Esophagus muscularis mucosa (tissue), 4 donors: ENCODE measurements at places on chromosomes 1 and 21.

DNA sequence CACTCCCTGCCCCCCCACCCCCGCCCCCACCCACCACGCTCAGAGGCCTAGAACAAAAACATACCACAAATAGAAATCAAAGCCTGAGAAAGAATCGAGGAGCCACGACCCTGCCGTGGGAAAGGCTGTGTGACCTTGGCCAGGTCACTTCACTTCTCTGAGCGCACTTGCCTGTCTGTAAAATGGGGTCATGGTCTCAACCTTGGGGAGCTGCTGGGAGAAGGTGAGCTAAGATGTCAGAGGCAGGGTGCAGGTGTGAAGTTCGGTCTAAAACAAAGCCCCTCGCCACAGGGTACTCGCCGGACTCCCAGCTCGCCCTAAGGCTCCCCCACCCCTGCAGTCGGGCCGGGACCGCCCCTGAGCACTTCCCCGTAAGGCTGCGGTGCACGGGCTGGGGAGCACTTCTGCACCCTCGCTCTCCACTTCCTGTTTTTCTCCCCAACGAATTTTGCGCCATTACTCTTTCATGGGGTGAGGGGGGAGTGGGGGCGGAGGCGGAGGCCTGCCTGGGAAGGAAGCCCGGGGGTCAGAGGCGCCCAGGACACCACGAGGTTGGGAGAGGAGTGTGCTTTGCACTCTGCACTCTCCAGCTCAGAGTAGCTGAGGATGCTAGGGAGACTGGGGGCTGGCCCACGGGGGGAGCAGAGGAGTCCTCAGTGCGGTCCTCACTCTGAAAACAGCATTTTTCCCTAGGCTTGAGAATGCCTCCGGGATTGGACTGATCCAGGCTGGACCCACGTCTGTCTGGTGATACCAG, 21.9 kb upstream of the PIK3CD start:
- no peak for DNase-seq

GRCh38 chr1:217917281-217917887, 286.2 kb downstream of the SPATA17 start:
- DNase-seq, result no peak

DNA sequence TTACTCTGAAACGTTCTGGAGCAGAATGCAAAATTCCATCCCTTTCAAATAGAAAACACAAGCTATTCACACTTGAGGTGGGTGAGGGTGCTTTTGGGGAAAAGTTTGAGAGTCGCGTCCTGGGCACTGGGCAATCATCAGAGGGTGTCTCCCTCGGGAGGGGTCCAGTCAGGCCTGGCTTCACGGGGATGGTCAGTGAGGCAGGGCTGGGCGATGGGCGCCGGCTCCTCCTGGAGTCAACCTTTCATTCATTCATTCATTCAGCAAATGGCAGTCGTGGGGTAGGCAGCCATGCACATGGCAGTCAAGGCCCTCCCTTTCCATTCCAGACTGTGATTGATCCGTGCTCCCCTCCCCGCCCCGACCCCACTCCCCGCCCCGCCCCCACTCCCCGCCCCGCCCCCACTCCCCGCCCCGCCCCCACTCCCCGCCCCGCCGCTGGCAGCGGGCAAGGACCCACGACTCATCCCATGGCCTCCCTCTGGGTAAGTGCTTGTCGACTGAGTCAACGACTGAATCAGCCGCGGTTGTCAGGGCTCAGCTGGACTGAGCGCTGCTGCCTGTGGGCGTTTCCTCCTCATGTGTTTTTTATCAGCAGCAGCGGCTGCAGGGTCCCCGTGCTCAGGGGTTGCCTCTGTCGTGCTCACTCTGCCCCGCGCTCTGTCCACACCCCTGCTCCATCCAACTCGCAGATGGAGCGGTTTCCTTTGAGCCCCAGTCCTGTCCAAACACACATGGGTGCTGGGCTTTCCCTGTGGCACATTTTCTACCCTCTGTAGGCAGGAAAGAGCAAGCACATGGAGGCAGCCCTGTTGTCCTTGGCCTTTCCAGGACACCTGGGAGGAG, 12.5 kb upstream of the SPSB1 start:
- DNase-seq, result no peak

DNA sequence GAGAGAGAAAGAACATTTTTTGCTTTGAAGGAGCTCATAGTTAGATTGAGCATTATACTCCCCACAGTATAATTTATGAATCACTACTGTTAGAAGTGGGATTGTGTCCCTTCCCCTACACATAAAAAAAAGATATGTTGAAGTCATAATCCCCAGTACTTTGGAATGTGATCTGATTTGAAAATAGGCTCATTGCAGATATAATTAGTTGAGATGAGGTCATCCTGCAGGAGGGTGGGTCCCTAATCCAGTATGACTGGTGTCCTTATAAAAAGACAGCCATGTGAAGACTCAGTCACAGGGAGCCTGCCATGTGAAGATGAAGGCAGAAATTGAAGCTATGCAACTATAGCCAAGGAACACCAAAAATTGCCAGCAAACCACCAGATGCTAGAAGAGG, 76.4 kb downstream of the TGFB2 start:
- no peak for DNase-seq

DNA sequence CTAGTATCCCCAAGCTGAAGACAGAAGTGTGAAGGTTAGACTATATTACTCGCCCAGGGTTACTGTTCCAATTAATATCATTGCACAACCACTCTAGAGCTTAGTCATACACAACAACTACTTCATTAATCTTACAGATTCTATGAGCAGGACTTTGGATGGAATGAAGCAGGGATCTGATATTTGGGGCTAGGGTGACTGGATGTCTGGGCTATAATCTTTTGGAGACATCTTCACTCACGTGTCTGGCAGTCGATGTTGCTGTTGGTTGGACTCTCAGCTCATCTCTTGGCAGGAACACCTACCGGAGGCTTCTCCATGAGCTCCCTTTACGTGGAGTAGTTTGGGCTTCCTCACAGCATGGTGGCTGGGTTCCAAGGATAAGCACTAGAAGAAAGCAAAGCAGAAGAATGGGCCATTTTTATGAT, 519.2 kb upstream of the B3GALT2 start:
- no peak for DNase-seq

DNA sequence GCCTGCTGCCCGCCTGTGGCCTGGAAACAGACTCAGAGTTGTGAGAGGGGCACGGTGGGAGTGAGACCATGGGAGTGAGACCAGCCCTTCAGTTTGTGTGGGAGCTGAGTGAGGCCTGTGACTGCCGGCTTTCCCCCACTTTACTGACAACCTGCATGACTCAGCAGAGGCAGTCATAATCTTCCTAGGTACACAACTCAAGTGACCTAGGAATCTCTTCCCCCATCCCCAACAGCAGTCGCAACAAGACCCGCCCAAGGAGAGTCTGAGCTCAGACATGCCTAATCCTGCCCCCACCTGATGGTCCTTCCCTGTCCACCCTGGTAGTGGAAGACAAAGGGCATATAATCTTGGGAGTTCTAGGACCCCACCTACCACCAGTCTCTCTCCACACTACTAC, 44.2 kb downstream of the KLHL20 start:
- no peak for DNase-seq

DNA sequence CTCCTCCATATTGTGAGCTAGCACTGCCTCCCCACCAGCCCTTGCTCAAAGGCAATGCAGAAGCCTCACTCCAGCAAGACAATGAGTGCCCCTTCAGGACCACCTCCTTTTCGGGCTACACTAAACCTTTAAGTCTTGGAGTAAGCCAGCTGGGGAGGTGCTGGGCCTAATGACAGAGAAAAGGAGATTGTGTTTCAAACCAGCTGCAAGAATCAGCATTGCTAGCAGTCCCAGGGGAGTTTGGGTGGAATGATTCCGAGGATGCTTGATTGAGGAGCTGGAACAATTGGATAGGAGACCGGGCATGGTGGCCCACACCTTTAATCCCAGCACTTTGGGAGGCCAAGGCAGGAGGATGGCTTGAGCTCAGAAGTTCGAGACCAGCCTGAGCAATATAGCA, 54.1 kb upstream of the GPR37L1 start:
- no peak for DNase-seq

DNA sequence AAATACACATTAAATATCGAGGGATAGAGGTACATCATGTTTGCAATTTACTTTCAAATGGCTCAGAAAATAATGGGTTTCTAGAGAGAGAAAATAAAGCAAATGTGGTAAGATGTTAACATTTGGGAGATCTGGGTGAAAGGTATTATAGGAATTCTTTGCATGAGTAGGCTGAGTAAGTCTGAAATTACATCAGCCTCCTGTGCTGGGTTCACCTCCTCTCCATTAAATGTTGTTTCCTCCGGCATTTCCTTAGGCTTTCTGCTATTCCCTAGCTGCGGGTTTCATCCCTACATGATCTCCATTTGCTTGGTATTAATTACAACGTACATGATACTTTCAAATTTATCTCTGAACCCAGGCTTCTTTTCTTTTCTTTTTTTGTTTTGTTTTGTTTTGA, 31.6 kb downstream of the ZMYND12 start:
- no peak for DNase-seq

DNA sequence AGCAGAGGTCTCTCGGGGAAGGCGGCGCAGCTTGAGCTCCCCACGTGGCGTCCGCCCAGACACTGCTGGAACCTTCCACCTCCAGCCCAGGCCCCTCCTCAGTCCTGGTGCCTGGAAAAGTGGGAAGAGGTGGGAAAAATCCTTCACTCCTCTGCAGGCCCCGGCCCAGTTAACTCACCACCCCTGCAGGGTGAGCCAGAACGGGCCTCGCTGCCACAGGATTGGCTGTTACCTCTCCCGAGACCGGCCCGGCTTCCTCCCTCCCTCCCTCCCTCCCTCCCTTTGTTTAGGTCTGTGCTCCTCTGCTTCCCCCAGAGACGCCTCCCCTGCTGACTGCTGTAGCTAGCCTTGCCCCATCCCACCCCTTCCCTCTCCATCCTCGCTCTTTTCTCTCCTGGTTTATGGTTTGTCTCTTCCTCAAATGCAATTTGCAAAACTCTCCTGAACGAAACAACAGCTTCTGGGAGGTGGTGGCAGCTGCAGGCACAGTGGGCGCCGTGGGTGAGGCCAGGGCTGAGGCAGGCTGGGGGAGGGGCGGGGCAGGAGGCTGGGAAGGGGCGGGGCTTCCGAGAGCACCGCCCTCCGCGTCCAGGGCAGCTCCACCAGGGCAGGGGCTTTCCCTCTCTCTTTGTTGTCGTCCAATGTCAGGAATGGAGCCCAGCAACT, 6.5 kb downstream of the CAPN9 start:
- DNase-seq, result no peak

GRCh38 chr1:87134061-87134460, 194.6 kb upstream of the LMO4 start:
- DNase-seq, result no peak

- no peak for DNase-seq
Measured at GRCh38 chr1:911875-912739, 11.6 kb upstream of the SAMD11 start.

- no peak for DNase-seq
Measured at GRCh38 chr1:51639694-51640093, 22.8 kb downstream of the OSBPL9 start.

DNA sequence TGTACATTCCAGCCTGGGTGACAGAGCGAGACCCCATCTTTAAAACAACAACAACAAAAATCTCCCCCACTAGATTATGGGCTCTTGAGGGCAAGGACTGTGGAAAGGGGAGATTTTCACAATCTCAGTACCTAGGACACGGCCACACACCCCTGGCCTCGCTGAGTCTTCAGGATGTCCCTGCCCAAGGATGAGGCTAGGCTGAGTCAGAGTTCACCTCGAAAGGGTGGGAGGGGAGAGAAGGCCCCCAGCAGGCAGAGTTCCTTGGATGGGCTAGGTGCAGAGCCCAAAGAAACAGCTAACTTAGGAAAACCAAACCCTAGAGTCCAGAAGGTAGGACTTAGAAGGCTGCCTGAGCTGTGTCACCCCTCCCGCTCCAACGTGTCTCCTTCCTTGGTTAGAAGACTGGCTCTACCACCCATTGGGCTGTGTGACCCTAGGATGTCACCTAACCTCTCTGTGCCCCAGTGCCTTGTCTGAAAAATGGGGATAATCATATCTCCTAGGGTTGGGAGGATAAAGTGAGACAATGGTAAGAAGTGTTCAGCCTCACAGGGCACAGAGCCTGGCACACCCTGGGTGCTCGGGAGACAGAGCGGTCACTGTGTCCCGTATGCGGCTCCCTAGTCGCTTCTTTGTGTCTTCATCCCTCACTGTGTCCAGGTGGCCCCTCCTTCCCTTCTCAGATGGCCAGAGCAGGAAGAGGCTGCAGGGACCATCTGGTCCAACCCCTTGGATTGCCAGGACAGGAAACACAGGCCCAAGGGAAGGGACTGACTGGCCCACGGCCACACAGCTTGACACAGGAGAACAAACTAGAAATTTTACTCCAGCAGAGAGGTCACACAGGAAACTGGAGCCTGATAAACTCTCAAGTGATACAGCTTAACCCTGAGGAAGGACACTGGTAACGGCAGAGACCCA, 11.2 kb downstream of the TRIM62 start:
- DNase-seq, result no peak

DNA sequence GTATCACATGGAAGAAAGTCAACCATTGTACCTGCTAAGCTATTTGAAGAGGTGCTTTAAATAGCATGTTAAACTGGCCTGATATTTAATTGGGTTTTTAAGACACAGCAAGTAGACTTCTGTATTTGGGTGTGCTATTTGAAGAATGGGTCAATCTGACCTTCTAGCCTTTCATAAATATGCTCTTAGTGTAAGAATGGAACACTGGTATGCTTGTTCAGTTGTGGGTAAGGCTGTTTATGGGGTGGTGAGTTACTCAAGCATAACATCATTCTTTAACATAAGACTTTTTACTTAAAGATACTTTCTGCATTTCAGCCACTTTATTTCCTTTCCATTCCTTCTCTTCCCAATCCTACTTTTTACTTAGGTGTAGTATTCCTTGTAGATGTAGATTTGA, 21.4 kb downstream of the AHCYL1 start:
- DNase-seq, result no peak

- no peak for DNase-seq
Measured at GRCh38 chr1:14282707-14283106, 315.8 kb upstream of the KAZN start.

GRCh38 chr1:14763977-14764376, 165.5 kb downstream of the KAZN start:
- DNase-seq, result no peak

GRCh38 chr1:29602203-29602602, 365.9 kb downstream of the PTPRU start:
- peak; percentile 85 for DNase-seq

DNA sequence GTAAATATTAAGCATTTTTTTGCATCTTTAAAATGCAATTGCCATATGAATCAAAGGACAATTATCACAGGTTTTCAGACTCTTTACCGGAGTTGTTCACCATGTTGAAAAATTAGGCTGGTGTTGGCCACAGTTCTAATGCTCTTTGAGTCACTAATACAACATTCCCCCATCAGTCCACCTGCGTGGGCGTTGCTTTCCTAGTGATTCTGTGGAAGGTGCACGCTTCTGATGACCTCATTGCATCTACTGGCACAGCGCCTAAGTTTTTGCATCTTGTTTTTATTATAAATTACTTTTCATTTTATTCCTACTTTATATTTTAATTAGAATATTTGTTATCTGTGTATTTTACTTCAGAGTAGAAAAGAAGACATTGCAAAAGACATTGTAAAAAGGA, 4.7 kb upstream of the F5 start:
- DNase-seq, result no peak
